Tongue (tissue), 3 donors: ENCODE measurements at places on chromosomes 1 and 21. TPM values are rescaled to one million over a fixed set of nuclear protein-coding genes. Genes with fewer than 3 reads are reported as not detected.

DNA sequence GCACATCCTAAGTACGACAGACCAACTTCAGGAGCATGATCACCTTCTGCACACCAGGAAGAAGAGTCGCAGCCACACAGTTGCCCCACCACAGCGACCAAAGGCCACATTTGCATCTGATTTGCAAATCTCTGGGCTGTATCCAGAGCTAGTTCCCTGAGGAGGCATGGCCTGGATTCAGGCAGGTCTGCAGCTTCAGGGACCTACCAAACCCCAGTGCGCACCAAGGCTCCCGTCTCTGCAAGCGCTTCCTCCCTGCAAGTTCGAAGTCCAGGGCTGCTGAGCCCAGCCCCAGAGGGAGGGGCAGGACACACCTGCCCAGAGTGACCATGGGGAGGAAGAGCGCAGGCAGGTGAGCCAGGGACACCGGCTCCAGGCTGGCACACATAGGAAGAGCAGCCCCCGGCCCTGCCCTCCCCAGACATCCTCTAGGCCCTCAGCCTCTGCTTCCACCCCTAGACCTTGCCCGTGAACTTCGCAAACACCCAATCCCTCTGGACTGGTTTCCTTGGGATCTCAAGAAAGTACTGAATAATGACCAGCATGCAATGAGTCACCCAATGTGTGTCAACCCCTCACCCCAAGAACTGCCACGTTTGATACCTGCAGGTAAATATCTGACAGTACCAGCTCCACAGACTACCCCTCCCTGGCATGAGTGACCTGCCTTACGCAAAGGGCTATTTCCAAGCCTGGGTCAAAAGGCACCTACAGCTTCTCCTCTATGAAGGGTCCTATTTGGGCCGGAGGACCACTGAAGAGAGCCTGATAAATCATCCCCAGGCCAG lies 36.8 kb downstream of the CASZ1 start:
- DNase-seq = no peak

- peak; percentile 85 for DNase-seq
Observed at GRCh38 chr1:27571439-27572018, 32.4 kb downstream of the AHDC1 start.

DNA sequence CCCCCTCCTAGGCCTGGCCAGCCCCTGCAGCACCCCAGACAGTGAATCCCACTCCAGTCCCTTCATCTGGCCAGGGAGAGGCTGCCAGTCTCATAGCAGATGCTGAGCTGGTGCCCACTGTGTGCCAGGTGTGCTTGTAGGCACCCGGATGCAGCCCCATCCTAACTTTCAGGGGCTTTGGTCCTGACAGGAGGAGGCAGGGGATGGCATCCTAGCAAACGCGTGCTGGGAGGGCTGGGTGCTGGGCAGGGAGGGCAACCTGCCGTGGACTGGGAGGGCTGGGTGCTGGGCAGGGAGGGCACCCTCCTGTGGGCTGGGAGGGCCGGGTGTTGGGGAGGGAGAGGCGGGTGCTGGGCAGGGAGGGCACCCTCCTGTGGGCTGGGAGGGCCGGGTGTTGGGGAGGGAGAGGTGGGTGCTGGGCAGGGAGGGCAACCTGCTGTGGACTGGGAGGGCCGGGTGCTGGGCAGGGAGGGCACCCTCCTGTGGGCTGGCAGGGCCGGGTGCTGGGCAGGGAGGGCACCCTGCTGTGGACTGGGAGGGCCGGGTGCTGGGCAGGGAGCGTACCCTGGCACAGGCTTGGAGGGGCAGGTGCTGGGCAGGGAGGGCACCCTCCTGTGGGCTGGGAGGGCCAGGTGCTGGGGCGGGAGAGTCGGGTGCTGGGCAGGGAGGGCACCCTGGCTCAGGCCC lies 35.3 kb downstream of the SLC19A1 start:
- DNase-seq = no peak

GRCh38 chr1:154270833-154271232 lies 1.6 kb upstream of the HAX1 start:
- DNase-seq = no peak

Gene SPRR1B
- total RNA-seq = 1.3 TPM

GRCh38 chr1:107184888-107185287 lies 44.0 kb downstream of the NTNG1 start:
- DNase-seq = no peak

GRCh38 chr1:41917835-41918449 lies 780 bp downstream of the HIVEP3 start:
- peak; percentile 46 for DNase-seq

DNA sequence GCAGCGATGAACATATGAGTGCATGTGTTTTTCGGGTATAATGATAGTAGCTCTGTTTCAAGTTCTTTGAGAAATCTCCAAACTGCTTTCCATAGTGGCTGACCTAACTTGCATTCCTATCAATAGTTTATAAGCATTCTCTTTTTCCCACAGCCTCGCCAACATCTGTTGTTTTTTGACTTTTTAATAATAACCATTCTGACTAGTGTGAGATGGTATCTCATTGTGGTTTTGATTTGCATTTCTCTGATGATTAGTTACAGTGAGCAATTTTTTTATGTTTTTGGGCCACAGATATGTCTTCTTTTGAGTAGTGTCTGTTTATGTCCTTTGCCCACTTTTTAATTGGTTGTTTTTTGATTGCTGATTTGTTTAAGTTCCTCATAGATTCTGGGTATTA lies 10.6 kb upstream of the RUNX1 start:
- DNase-seq = no peak

GRCh38 chr1:111615870-111616715 lies 3.5 kb upstream of the RAP1A start:
- DNase-seq = no peak

DNA sequence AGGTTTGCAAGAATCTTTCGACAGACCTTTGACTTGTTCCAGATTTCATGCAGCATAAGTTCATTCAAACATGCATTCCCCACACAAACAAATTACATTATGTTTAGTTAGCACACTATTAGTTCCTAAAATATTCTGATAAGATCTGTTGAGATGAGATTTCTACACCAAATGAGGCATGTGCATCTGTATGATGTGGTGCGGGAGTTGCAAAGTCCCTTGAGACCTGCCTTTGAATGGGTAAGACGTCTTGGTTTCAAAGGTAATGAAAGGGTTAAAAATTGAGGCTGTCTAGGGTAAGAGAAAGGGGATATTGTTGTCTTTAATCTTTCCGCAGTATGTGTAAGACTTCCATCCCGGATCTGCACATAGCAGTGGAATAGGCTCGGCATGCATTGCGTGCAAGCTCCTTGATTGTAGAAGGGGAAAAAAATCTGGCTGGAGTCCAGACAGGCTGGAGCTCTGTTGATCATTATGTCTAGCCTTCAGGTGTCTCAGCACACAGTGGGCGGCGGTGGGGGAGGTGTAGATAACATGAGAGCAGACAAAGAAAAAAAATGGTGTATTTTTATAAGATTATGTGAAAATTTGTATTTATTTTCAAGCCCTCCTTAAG lies 296.6 kb downstream of the PTPRC start:
- peak; percentile 96 for DNase-seq

Gene PGLYRP3
- 2.4 TPM for total RNA-seq

DNA sequence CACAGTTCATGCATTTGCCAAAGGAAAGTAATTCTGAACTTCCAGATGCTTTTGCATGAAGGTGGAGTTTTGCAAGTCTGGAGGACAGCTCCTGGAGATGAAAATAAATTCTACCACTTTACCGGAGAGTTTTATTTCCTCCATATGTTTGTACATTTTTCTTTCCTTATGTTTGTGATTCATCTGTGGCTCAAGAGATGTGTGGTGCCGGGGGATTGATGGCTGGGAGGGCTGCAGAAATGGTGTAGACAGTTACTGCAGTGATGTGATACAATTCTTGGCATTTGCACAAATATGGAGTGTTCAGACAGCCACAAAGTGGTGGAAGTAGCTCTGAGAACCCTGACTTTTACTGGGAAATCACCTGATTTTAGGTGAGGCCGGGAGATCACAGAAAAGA lies 58.5 kb upstream of the ASB17 start:
- DNase-seq = no peak

Gene ZZZ3
- total RNA-seq = 98.3 TPM

Gene C8A
- not detected for total RNA-seq

Gene PSMA5
- total RNA-seq = 25.7 TPM

GRCh38 chr21:32410916-32411315 lies 1.6 kb upstream of the EVA1C start:
- no peak for DNase-seq

Gene PLCH2
- 11.8 TPM for total RNA-seq

DNA sequence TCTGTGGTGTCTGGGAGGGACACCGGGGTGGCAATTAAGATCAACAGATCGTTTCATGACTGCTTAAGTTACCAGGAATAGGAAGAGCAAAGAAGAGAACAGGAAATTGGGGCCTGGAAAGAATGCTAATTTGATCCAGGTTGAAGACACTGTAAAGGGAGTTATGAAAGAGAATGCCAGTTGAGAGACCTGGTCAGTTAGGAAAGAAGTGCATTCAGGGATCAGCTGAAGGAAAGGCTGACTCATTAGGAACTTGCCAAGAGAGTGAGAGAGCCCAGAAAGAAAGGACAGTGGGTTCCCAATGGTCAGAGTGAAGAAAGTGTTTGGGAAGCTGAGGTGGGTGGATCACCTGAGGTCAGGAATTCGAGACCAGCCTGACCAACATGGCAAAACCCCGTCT lies 119.6 kb downstream of the UBE2U start:
- DNase-seq = no peak

GRCh38 chr1:171266930-171267329 lies 18.6 kb downstream of the FMO1 start:
- DNase-seq = no peak

Gene DNAJC28
- total RNA-seq = 2.8 TPM

- no peak for DNase-seq
Observed at GRCh38 chr1:241924080-241924808, 33.3 kb upstream of the BECN2 start.

GRCh38 chr1:183058851-183059502 lies 35.8 kb downstream of the LAMC1 start:
- no peak for DNase-seq

Gene TMEM52
- total RNA-seq = 25.6 TPM

GRCh38 chr1:197254866-197255265 lies 13.2 kb upstream of the CRB1 start:
- no peak for DNase-seq

GRCh38 chr21:45460611-45461368 lies 55.8 kb downstream of the COL18A1 start:
- DNase-seq = no peak

Gene C8B
- total RNA-seq = not detected

GRCh38 chr1:156422602-156423091 lies 53.6 kb downstream of the RHBG start:
- no peak for DNase-seq

- DNase-seq = no peak
Observed at GRCh38 chr1:183905508-183906113, 100.7 kb downstream of the RGL1 start.

- DNase-seq = no peak
Observed at GRCh38 chr1:41010345-41010744, 11.2 kb downstream of the SLFNL1 start.

DNA sequence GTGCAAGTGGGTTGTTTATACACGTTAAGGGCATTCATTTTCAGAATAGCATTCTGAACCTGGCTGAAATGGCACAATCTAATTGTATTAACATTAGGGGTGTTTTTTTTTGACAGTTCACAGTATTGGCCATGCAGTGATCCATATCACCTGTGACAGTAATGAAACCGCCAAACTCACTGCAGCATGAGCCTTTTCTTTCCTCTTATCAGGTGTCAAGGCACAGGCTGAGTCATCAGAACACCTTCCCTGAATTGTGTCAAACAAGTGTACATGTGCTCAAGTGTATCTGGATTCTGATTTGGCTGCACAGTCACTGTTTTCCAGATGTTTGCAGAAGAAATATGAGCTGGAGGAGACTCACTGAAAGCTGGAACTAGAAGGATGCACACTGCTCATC lies 47.7 kb upstream of the C8B start:
- DNase-seq = peak; percentile 28

DNA sequence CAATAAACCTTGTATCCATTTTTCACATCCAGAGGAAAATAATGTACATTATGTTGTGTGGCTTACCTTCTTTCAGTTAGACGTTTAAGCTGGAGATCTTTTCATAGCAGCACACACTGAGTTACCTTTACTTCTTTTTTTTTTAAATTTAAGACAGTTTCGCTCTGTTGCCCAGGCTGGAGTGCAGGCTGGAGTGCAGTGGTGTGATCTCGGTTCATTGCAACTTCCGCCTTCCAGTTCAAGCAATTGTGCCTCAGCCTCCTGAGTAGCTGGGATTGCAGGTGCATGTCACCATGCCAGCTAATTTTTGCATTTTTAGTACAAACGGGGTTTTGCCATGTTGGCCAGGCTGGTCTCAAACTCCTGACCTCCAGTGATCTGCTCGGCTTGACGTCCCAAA lies 7.4 kb upstream of the CAMTA1 start:
- DNase-seq = no peak

GRCh38 chr21:32626621-32627196 lies 14.5 kb upstream of the CFAP298 start:
- no peak for DNase-seq

DNA sequence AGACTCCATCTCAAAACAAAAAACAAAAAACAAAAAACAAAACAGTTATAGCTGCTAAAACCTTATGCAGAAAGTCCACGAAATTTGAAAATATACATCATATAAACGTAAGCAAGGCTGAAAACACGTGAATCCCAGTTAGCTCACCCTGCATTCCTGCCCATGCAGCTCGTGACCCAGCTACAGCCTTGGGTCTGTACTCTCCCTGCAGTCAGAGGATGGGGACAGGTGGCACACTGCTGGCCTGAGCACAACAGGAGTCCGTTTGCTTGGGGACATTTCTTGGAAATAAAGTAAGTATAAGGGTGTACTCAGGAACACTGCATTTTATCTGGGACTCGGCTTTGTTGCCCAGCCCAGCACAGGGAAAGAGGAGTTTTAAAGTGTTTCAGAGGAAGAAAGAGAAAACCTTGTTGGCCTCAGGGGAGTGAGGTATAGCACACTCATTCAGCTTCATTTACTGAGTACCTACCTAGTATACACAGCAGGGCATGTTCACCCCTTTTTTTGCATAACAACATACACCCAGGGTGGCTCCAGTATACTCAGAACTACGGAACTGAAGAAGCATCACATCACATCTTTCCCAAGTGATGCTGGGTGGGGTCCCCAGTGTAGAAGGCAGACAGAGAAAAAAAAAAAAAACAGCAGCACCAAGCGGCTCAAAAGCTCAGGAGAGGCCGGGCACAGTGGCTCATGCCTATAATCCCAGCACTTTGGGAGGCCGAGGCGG lies 44.1 kb downstream of the CAPZB start:
- no peak for DNase-seq

- DNase-seq = no peak
Observed at GRCh38 chr21:41673071-41673470, 93.8 kb downstream of the RIPK4 start.

Gene AMY1B
- total RNA-seq = not detected

GRCh38 chr1:160166166-160166868 lies 14.9 kb downstream of the ATP1A4 start:
- DNase-seq = no peak

Gene KRTAP12-2
- not detected for total RNA-seq

Gene IVL
- 7.7 TPM for total RNA-seq

GRCh38 chr1:150778409-150778808 lies 12.8 kb upstream of the CTSS start:
- no peak for DNase-seq
